ENCODE measurements at places on chromosomes 12 and 14. TPM values are rescaled to one million over a fixed set of nuclear protein-coding genes. Genes with fewer than 3 reads are reported as not detected.

Gene VWF
- total RNA-seq: 0.35 TPM

Gene PROX2
- not detected for total RNA-seq

- no peak within 1 kb of the TSS for H3K27ac ChIP-seq
- DNase-seq: peak; percentile 95
- no peaks in the 10 kb centered on the region for H3K36me3 ChIP-seq
- H3K4me3 ChIP-seq: peak within 1 kb of the TSS; percentile 51
Observed at GRCh38 chr14:60648934-60649874, at the start of gene SIX1. TSS of gene SIX1 (minus strand) at chr14:60649477. CDS start at chr14:60649189, 288 bp downstream.

DNA sequence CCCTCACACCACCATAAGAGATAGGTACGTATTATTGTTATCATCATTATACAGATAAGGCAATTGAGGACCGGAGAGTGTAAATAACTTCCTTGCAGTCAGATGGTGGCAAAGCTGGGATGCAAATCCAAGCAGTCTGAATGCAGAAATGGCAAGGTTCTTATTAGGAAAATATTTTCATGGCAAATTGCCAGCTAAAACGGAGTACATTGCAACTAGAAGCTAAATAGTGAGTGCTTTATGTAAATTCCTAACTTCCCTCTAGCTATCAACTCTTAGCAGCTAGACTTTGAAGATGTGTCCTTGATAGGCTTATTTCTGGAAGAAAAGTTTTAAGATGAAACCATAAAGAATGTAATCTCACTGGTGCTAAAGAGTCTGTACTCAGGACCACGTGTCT, 323.9 kb upstream of the DIO2 start:
- no peaks in the 10 kb centered on the region for H3K27me3 ChIP-seq
- H3K27ac ChIP-seq: no peak overlapping the region
- no peaks in the 10 kb centered on the region for H3K4me1 ChIP-seq

Gene PRH2
- not detected for total RNA-seq

Gene GDF3
- total RNA-seq: 9.1 TPM

Gene VRTN
- 104 TPM for total RNA-seq

DNA sequence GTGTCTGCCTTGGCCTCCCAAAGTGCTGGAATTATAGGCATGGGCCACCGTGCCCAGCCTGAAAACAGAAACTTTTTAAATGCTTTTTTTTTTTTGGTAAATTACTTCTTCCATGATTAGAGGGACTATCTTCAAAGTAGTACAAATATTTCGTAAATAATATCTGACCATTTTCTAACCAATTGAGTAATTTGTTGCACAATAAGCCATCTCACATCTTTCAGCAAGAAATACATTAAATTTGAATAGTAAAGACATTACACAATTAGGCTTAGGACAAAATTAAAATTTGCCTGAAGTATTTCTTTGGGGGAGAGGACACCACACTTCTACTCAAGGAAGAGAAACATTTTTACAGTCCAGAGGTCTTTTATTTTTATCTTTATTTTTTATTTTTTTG, 84.7 kb upstream of the STRN3 start:
- no peaks in the 10 kb centered on the region for H3K27me3 ChIP-seq
- no peak for DNase-seq
- no peak overlapping the region for H3K27ac ChIP-seq
- peaks cover 86% of the 10 kb centered on the region for H3K36me3 ChIP-seq
- H3K4me1 ChIP-seq: no peaks in the 10 kb centered on the region

- no peaks in the 10 kb centered on the region for H3K4me1 ChIP-seq
- no peak overlapping the region for H3K4me3 ChIP-seq
- no peak overlapping the region for H3K27ac ChIP-seq
- DNase-seq: no peak
Observed at GRCh38 chr14:74867673-74868072, 8.3 kb downstream of the PROX2 start.

- no peak overlapping the region for H3K27ac ChIP-seq
- H3K36me3 ChIP-seq: no peaks in the 10 kb centered on the region
- no peaks in the 10 kb centered on the region for H3K4me1 ChIP-seq
- H3K27me3 ChIP-seq: no peaks in the 10 kb centered on the region
- DNase-seq: no peak
- H3K4me3 ChIP-seq: no peak overlapping the region
Observed at GRCh38 chr12:52091869-52092268, 12.4 kb downstream of the SMIM41 start.

GRCh38 chr12:8821591-8821990, 830 bp upstream of the A2ML1 start:
- H3K27me3 ChIP-seq: no peaks in the 10 kb centered on the region
- H3K36me3 ChIP-seq: peaks cover 11% of the 10 kb centered on the region
- H3K27ac ChIP-seq: no peak overlapping the region
- DNase-seq: no peak
- H3K4me1 ChIP-seq: peaks cover 8% of the 10 kb centered on the region

Gene CYP27B1
- total RNA-seq: 6.1 TPM

DNA sequence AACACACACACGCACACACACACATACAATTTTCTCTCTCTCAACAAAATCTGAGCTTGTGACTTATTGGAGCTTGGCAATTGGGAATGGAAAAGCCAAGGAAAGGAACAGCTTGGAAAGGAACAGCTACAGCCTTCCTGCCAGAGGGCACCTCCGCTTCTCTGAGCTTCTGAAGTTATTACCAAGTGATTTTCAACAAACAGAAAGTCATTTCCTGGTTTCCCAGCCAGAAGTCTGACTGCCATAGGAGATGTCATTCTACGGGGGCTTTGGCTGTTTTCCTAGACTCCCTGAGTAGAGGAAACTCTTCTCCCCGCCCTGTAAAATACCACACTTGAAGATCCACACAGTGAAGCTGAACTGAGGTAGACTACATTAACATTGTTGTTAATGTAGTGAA, 198.3 kb downstream of the CFAP54 start:
- H3K27ac ChIP-seq: no peak overlapping the region
- H3K4me1 ChIP-seq: no peaks in the 10 kb centered on the region
- no peaks in the 10 kb centered on the region for H3K27me3 ChIP-seq
- H3K36me3 ChIP-seq: no peaks in the 10 kb centered on the region
- no peak overlapping the region for H3K4me3 ChIP-seq

Gene HPD
- 0.22 TPM for total RNA-seq

- H3K27ac ChIP-seq: no peak overlapping the region
- DNase-seq: no peak
- no peaks in the 10 kb centered on the region for H3K27me3 ChIP-seq
Observed at GRCh38 chr14:103994535-103995184, 52.3 kb upstream of the RD3L start.

DNA sequence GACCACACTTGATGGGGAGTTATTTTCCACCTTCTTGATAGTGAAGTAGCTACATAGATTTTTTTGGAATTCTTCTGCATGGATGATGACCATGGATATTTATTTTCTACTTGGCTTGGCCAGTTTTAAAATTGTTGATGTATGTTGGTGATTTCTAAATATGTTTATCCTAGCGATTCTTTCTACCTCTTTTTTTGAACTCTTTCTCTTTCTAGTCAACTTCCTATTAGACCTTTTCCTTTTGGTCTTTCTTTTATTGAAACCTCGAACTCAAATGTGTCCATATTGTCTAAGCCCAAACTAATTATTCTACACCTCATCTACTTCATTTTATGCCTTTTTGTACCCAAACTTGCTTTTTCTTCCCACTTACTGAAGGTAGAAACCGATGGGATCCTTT, 37.0 kb downstream of the CCDC91 start:
- no peak overlapping the region for H3K27ac ChIP-seq
- no peak for DNase-seq
- H3K36me3 ChIP-seq: peaks cover 5% of the 10 kb centered on the region
- H3K27me3 ChIP-seq: no peaks in the 10 kb centered on the region
- no peak overlapping the region for H3K4me3 ChIP-seq

DNA sequence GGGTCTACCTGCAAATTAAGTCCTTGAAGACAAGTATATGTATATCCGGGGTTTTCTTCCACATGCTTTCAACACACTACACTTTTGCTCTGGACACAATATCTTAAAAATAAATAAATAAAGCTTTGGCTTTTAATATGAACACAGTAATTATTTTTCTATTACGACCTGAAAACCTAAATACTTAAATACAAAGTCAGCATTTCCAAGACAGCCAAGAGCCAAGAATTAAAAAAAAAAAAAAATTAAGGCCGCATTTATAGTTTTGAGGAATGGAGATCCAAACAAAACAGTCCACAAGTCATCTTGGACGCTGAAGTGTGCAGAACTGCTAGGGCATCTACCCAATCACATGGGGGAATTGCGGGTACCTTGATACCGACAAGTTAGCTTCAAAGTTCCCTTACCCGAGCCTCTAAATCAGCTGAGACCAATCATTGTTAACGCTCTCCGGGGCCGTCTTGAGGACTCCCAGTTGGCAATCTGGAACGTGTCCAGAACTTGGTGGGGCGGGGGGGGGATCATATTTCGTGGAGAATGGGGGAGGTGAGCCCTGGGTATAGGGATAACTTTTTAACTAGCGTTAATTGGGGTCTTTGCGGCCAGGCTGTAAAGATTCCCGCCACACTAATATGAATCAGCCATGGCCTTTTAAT, 731 bp upstream of the PCNX4 start:
- peak overlapping the region; percentile 17 for H3K27ac ChIP-seq
- DNase-seq: no peak

DNA sequence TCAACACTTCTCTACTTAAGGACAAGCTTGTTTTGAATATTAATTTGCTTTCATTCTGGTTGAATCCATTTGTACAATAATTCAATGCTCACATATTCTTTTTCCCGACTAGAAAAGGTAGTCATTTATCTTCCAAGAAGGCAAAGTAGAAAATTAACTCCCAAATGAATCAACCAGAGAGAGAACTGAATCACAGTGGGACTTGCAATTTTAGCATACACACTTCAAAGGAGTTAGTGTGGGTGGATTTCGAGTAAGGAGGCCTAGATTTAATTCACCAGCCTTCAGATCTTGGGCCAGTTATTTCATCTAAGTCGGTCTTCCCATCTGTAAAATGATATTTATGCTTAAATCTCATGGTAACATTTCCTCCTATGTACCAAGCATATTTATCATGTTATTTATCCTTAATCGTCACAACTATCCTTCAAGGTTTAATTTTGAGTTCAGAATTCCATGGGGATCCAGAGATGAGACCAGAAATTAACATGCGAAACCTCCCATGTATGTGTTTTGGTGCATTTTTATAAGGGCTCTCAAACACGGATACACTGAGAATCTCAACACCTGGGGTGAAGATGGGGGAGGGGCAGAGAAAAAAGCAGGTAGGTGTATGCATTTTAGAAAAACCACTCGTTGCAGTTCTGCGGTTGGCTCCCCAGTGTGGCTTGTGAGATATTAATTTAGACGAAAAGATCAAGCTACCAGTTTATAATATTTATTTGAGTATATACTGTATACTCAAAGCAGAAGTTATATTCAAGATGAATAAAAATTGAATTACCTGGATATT, 38.9 kb upstream of the IL22 start:
- no peak overlapping the region for H3K27ac ChIP-seq
- H3K4me3 ChIP-seq: no peak overlapping the region
- H3K4me1 ChIP-seq: no peaks in the 10 kb centered on the region
- no peaks in the 10 kb centered on the region for H3K36me3 ChIP-seq

GRCh38 chr12:38708466-38708865, 196.9 kb downstream of the CPNE8 start:
- no peaks in the 10 kb centered on the region for H3K36me3 ChIP-seq
- H3K27ac ChIP-seq: no peak overlapping the region

Gene KRT81
- total RNA-seq: not detected

DNA sequence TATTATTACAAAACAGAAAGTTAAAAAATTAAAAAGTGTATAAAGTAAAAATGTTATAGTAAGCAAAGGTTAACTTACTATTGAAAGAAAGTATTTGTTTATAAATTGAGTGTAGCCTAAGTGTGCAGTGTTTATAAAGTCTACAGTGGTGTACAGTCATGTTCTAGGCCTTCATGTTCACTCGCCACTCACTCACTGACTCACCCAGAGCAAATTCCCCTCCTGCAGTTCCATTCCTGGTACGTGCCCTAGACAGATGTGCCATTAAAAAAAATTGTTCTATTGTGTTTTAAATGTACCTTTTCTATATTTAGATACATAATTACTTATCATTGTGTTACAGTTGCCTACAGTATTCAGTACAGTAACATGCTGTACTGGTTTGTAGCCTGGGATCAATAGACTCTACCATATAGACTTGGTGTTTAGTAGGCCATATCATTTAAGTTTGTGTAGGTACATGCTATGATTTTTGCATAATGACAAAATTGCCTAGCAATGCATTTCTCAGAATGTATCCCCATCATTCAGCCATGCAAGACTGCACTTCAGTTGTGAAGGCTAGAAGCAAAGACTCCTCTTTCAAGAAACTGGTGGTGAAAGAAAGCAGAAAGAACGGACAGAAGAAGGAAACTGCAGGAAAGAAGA, 100.6 kb downstream of the DACT1 start:
- DNase-seq: no peak
- no peaks in the 10 kb centered on the region for H3K4me1 ChIP-seq
- H3K27me3 ChIP-seq: no peaks in the 10 kb centered on the region
- H3K27ac ChIP-seq: no peak overlapping the region
- H3K4me3 ChIP-seq: no peak overlapping the region

DNA sequence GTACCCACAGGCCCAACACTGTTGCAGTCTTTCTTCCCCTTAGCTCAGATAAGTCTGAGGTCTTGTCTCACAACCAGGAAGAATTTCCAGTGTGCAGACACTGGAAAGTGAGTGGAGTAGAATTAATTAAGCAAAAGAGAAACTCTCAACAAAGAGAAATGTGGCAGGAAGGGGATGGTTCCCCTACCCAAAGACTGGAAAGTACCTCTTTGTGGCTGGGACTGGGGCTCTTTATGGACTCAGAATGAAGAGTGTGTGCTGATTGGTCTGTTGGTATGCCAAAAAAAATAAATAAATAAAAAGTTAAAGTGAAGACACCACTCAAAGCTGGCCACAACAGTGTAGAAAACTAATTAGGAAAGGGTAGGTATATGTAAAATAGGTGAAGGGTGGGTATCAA, 26.4 kb downstream of the GLIPR1L1 start:
- no peak overlapping the region for H3K4me3 ChIP-seq
- H3K4me1 ChIP-seq: peaks cover 2% of the 10 kb centered on the region
- no peaks in the 10 kb centered on the region for H3K27me3 ChIP-seq
- DNase-seq: no peak

- no peak overlapping the region for H3K27ac ChIP-seq
- DNase-seq: no peak
- no peaks in the 10 kb centered on the region for H3K4me1 ChIP-seq
Observed at GRCh38 chr12:68514807-68515411, 95.8 kb upstream of the RAP1B start.

GRCh38 chr12:93567174-93567573, 5.3 kb upstream of the SOCS2 start:
- DNase-seq: no peak
- H3K27me3 ChIP-seq: no peaks in the 10 kb centered on the region
- H3K36me3 ChIP-seq: peaks cover 28% of the 10 kb centered on the region
- H3K4me1 ChIP-seq: no peaks in the 10 kb centered on the region
- no peak overlapping the region for H3K27ac ChIP-seq
- H3K4me3 ChIP-seq: no peak overlapping the region
